ENCODE measurements at places on chromosomes 2 and 18.
A peak's percentile ranks its signal among the peaks of the same experiment; 100 is the strongest.

DNA sequence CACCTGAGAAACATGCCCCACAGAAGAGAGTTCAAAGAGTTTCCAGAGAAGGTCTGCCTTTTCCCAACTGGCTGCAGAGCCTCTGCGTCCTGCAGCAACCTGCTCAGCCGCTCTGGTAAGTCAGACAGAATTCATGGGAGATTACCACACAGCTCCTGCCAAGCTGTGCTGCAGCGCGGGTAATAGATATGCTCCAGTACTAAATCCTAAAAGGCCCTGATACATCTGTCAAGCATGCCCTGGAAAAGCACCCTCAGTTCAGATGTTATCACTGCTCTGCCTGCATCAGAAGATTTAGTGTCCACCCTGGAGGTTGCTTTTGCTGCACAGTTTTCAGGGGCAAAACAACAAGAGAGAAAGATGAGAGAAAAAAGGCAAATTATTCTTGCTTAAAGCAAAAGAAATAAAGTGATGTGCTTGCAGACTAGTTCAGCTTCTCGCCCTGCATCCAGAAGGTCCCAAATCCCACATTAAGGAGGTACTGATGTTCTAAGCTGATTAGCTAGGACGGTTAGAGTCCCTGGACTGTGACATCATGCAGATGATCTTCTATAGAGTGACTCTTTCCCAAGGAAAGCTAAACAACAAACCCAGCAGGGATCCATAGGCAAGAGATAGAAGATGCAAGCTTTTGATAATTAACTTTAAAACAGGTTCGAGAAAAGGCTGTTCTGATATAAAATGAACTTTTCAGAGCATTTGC, 488.6 kb downstream of the BCL11A start:
- DNase-seq = no peak

DNA sequence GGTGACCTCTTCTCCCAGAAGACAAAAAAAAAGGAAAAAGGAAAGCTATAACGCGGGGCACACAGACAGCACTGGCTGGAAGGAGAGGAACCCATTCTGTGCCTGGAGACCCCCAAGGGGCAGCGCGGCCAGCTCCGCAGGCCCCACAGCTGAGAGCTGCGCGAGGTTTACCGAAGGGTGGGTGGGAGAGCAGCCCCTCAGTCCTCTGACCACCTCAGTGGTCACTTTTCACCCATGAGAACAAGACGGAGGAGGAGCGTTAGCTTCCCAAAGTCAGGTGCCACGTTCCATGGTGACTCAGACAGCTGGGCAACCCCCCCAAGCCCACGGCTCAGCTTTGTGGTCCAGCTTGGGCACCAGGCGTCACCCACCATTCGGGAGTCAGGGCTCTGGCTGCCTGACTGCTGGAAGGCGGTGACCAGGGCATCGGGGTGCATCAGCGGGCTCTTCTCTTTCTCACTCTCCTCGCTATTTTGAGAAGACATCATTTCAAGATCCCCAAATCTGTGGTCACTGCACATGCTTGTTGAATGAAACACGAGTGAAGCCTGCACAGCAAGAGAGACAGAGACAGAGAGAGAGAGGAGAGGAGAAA, 35.2 kb downstream of the RPL31 start:
- DNase-seq = no peak

- no peak for DNase-seq
Observed at GRCh38 chr2:215191477-215191876, 53.1 kb upstream of the ABCA12 start.

- DNase-seq = no peak
Observed at GRCh38 chr2:237210763-237211162, 125.1 kb downstream of the COPS8 start.

DNA sequence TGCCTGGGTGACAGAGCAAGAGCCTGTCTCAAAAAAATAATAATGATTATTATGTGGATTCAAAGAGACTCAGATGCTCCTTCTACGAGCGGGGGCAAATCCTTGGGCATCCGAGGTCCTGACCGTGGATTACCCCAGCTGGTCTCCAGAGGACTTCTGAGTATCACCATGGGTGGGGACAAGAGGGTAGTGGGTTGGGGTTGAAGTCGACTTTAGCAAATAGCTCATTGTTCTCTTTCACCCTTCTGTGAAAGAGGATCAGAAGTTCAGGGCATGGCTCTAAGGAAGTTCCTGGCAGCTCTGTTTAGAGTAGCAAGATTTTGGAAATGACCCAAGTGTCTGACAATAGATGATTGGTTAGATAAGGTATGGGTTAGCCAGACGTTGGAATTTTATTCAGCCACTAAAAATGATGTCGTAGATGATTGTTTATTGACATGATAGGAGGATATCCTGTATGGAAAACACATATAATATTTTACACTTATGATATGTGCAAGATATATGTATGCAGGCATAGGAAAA, 59.0 kb upstream of the SPRED2 start:
- no peak for DNase-seq

DNA sequence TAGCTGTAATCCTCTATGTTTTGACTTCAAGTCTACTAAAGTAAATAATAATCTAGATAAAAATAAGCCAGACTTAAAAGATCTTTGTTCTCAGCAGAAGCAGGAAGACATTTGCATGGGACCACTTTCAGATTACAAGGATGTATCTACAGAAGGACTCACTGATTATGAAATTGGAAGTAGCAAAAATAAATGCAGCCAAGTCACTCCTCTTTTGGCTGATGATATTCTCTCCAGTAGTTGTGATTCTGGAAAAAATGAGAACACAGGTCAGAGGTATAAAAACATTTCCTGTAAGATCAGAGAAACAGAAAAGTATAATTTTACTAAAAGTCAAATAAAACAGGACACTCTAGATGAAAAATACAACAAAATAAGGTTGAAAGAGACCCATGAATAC, 338.4 kb downstream of the ZNF804A start:
- DNase-seq = no peak

- DNase-seq = peak; percentile 23
Observed at GRCh38 chr2:100427627-100428258, 10.3 kb upstream of the CHST10 start.

DNA sequence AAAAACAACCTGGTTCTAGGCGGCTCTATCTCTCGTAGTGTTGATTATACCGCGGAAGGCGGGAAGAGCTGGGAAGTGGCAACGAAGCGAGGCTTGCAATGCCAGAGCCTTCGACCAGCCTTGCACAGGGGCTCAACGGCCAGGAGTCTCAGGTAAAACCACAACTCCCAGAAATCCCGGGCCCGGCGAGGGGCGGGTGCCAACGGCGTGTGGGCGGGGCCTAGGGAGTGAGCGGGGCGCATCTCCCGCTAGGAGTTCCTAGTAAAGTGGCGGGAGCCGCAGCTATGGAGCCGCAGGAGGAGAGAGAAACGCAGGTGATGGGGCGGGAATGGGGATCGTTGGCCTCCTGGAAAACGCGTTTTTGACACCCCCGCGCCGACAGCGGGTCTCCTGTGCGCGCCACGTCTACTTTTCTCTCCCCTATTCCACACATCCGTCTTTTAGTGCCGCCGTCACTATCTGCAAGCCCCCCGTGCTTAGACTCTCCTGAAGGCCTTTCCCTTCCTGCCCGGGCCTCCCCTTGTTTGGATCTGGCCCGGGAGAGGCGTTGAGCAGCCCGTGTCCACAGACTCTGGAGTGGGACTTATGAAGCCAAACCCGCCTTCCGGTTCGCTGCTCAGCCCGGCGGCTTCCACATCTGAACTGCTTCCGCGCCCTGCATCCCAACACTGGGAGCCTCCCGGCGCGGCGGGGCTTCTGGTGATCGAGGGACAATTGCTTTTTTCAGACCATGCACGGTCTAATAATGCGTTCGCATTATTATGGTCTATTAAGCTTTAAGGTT, at the start of gene HAUS1:
Gene HAUS1, plus strand, starts transcription at position 258 of the 784 bp plus-strand sequence. Its CDS starts 27 bp downstream, at position 285.
- DNase-seq = peak; percentile 80

- DNase-seq = no peak
Observed at GRCh38 chr18:79062806-79063205, 6.4 kb upstream of the ATP9B start.

DNA sequence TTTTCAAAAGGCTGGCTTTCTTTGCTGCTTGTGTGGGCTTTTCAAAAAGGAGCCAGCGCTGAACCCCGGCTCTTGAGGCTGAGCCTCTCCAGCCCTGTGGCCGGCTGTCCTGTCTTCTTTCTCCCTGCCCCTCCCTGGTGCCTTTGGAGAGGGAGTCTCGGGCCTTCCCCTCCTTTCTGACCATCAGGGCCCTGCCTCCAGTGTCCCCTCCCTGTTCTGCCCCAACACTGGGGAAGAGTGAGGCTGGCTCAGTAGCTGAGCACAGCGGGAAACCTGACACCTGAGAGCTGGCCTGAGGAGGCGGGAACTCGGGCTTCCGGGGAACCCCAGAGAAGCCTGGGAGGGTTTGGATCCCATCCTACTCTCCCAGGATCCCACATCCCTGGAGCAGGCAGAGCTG, 232.1 kb downstream of the LOXHD1 start:
- no peak for DNase-seq

- DNase-seq = no peak
Observed at GRCh38 chr2:222877556-222878300, 16.9 kb downstream of the ACSL3 start.

GRCh38 chr2:17519486-17519885, 1.2 kb upstream of the RAD51AP2 start:
- no peak for DNase-seq

DNA sequence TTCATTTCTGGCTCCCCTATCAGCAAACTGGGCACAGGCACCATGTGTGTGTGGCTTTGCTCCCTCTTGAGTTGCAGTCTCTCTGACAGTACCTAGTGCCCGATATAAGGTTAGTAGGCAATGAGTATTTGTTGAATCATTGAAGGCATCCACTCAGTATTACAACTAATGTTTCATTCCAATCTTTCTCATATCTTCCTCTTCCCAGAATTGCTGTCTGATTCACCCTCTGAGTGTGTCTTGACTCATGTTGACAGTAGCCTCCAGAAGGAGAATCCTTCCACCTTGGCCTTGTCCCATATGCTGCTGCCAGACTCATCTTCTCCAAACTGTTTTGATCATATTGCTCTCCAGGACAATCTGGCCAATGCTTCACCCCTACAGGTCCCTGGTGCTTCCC, 202.5 kb downstream of the LRRTM1 start:
- no peak for DNase-seq

GRCh38 chr2:54834721-54835120, 111.3 kb downstream of the EML6 start:
- no peak for DNase-seq

DNA sequence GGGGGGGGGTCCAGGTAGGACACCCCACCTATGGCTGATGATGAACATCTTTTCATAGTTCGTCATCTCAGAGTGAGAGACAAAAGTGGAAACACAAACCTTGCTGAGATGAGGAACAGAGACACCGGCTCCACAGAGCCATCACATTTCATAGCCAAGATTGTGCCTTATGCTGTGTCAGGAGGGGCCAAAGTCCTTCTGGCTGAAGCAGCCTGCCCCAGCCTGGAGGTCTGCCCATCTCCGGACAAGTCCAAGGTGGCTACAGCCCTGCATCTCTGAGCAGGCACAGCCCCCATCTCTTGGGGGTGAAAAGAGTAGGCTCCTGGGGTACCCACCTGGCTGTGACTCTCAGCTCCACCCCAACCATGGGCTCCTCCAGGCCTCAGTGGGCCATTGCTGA, 70.3 kb downstream of the ZBTB7C start:
- DNase-seq = no peak

- no peak for DNase-seq
Observed at GRCh38 chr18:73690222-73690621, 457.4 kb downstream of the FBXO15 start.

DNA sequence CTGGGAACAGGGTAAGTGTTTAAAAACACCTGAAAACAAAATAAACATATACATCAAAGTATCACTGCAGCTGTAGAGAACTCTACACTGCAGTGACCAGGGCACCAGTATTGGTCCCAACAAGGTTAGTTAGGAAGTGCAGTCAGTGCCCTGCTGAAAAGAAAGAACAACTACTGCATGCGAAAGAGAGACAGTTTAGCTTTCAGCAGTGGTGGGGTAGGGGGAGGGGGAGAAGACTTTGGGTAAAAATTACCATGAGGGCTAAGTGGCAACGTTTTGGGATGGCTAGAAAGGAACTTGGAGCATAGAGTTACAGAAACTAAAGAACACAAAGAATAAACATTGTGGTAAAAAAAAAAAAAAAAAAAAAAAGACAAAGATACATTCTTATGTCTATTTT, 112.1 kb downstream of the UPP2 start:
- no peak for DNase-seq

GRCh38 chr2:59627599-59627998, 925.9 kb downstream of the BCL11A start:
- DNase-seq = no peak

DNA sequence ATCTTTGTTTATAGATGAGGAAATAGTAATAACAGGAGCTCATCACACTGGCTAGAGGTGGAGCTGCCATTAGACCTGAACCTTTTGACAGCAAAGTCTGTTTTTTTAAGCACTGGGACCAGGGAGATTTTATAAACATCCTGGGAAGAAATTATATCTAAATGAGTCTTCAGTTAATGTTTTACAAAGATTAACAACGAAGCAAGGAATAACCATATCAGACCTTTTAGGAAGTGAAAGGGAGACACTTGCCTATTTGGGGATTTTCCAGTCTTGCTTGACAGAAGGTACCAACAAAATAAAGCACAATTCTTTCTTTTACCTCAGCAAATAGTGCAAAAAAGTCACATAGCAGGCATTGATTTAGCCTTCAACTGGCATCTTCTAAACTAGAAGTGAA, 777.0 kb downstream of the CPS1 start:
- DNase-seq = no peak

DNA sequence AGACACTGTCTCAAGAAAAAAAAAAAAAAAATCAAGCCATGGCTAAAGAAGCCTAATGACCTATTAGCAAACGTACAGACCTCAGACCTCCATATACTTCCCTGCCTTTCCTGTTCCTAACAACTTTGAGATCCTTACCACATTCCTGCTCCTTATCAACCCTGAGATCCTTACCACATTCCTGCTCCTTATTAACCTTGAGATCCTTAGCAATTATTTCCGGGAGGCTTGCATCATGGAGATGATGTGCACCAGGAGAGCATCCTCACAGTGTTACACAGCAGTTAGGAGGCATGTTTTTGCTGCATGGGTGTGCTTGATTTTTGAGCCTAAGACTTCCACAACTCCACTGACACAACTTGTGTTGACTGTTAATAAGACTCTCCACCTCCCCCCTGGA, 54.6 kb upstream of the RASGRP3 start:
- DNase-seq = no peak

DNA sequence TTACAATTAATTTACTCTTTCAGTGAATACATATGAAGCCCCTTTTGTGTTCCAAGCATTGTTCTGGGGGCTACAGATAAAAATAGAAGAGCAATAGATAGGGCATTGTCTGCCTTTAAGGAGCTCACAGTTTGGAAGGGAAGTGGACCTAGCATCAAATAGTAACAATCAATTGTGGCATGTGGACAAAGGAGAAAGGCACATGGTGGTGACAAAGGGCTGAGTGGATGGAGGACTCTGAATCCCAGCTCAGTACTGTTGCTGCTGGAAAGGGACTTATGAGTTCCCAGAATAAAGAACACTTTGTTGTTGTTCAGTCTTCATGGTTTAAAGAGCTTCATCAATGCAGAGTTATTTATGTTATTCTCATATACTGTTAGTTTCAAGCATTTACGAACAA, 217.7 kb downstream of the HRH4 start:
- no peak for DNase-seq

GRCh38 chr2:50620783-50621182, 411.1 kb downstream of the NRXN1 start:
- no peak for DNase-seq

GRCh38 chr2:85865539-85866164, 23.1 kb downstream of the ST3GAL5 start:
- DNase-seq = no peak

- DNase-seq = no peak
Observed at GRCh38 chr2:222057347-222058073, 241.3 kb downstream of the PAX3 start.

Data from effector CD8-positive, alpha-beta T cell (primary cell).